ENCODE measurements at places on chromosomes 7 and 10.

- no peak for DNase-seq
Measured at GRCh38 chr7:26657686-26658388, 206.6 kb downstream of the SKAP2 start.

DNA sequence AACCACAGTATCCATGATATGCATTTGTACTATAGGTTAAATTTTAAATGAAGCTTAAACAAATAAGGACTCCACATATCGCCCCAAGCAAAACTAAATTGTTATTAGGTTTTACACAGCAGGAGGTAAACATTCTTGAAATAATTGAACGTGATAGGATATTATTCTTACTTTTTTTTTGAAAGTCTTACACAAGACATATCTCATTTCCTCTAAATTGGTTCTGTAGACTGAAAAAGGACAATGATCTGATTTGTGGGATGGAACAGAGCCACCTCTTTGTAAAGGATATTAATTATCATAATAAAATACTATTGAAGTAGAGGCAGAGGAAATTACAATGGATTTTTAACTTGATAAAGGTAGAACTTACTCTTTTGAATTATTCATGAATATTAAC is 155.1 kb upstream of the SEMA3D start:
- DNase-seq, result no peak

DNA sequence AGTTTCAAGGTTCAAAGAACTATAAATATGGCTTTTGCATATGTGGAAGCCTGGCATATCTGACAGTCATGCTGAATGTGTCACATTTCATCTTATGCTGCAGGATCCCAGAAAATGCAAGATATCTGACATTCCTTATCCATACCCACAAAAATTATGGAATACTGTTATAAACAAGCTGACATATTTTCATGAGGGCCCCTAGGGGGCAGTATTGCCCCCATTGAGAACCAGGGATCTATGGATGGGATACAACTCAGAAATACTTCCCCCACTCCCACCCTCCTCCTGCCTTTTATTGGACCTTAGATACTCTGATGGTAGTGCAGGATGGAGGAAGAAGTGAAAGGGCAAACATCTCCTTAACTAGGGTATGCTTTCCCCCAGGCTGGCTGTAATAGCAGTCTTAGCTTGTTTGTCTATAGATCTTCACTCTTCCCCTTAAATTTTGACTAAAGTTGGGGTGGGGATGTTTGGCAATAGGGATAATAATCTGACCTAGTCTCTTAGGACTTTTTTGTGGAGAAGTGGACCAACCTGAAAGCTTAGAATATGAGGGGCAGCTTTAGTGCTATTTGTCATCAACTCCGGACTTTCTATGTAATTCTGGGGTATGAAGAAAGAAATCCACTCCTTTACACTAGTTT is 3.5 kb upstream of the GNGT1 start:
- DNase-seq, result no peak

GRCh38 chr10:88114368-88114767 is 250.9 kb downstream of the PTEN start:
- DNase-seq, result no peak

DNA sequence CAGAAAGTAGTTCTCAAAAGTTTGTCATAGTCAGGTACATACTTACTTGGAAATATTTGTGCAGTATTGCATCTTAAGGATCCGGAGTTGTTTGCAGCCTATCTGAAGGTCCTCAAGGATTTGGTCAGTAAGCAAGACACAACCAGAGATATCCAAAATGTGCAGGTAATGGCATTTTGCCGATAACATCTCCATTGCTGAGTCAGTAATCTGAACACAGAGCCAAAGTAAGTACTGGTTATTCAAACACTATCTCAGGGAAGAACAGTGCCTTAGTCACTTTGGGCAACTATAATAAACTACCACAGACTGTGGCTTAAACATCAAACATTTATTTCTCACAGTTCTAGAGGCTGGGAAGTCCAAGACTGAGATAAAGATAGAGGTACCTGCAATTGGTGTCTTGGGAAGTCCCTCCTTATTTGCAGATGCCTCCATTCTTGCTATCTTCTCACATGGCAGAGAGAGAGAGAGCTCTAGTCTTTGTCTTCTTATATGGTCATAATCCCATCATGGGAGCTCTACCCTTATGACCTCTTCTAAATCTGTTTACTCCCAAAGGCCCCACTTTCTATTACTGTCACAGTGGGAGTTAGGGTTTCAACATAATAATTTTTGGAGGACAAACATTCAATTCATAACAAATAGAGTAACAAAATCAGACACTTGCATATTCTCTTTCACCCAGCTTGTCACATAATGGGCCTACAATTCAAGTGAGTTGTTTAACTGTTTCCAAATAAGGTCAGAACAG is 73.4 kb downstream of the FAM185A start:
- no peak for DNase-seq

- no peak for DNase-seq
Measured at GRCh38 chr10:43117031-43117776, 21.0 kb upstream of the CSGALNACT2 start.

DNA sequence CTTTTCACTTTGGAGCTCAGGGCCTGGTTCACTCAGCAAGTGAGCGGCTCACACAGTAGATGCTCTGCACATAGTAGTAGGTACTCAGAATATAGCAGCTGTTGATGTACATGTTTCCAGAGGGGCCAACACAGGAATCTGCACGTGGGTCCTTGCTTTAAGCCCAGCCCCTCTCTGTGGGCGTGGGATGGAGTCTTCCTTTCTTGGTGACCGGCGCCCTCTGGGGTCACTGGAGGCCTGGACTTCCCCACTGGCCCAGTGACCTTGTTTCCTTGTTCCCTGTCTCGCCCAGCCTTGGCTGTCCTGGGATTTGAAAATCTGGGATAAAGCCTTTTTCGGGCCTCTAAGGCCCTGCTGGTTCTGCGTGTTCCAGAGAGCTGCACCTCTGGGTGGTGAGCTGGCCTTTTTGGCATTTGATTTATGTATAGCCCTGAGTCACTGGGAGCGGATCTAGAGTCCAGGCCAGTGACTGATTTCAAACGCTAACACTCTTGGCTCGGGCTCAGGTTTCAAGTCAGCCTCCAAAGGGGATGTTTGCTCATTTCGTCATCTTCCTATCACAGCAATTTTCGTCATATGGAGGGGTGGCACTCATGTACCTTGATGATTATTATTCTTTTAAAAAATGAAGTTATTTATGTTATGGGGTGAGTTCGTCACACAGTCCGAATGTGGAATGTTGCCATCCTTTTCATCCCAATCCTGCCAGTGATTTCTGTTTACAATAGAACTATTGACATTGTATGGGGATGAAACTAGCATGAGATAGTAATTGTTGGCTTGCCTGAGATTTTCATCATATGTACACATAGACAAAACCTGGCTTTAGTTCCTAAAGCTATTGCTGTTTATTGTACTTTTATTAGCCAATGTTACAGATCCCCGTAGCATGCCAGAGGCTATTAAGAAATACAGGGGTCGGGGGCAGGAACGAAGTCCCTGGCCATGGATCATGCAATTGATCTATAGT is 65.5 kb downstream of the CUX1 start:
- no peak for DNase-seq
